ENCODE measurements at places on chromosomes 6 and 20. TPM values are rescaled to one million over a fixed set of nuclear protein-coding genes. Genes with fewer than 3 reads are reported as not detected.

Gene KIF16B
- 4.0 TPM for total RNA-seq

Gene NRSN1
- not detected for total RNA-seq

Gene HDGFL1
- not detected for total RNA-seq

Gene C4B
- 1.5 TPM for total RNA-seq

Gene FOXF2
- 16.4 TPM for total RNA-seq

Gene FAM162B
- total RNA-seq: 19.8 TPM

Gene HECA
- total RNA-seq: 7.7 TPM

Gene TBX18
- 9.4 TPM for total RNA-seq

Gene HMGCLL1
- total RNA-seq: 0.34 TPM

Gene SLPI
- total RNA-seq: not detected

Gene CST4
- not detected for total RNA-seq

Gene CALHM4
- total RNA-seq: not detected

Gene TBXT
- total RNA-seq: not detected

Gene LINC00237
- total RNA-seq: not detected

Gene SLC12A5
- not detected for total RNA-seq

Gene THBS2
- total RNA-seq: 43.2 TPM

Gene DYNLT2
- total RNA-seq: 1.0 TPM

Measured in bronchus fibroblast of lung (primary cell).